NCI-H2029 (cell line): ENCODE measurements at places on chromosomes 12 and 14.

- DNase-seq = peak; percentile 86
Observed at GRCh38 chr14:20455355-20456300, 602 bp downstream of the APEX1 start.

DNA sequence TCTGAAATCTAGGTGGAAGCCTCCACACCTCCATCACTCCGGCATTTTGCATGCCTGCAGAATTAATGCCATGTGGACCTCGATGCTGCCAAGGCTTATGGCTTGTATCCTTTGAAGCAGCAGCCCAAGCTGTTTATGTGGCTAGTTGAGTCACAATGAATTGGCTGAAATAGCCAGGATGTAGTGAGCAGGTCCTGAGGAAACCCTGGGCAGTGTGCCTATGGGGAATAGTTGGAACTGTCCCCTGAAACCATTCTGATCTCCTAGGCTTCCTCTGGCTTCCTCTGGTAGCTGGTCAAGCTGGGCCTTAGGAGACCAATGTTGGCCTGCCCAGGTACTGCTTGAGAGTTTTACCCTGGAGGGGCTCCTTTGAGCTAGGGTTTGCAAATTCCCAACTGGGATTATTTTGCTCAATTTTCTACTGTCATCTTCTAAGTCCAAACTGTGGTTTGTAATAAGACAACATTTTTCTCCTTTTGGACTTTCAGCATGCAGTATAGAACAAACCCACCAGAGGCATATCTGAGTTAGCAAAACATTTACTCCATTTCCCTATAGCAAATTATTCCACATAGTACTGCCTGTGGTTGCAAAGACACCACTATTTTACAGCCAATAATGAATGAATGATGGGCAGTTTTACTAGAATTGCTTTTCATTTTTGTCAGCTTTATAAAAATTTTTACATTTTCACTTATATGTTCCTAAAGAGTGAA lies 85.1 kb upstream of the AMIGO2 start:
- DNase-seq = no peak

DNA sequence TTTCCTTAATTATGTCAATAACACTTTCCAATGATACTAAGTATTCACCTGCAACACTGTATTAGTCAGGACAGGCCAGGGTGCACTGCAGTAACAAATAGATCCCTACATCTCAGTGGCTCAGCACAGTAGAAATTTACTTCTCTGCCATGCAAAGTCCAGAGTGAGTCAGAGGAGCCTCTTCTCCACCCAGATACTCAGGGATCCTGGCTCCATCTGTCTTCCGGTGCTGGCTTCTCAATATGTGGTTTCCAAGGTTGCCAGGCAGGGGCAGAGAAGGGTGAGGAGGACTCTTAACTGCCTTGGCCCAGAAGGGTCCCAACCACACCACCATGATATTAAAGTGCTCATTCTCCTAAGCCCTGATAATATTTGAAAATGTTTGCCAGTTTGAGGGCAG lies 47.8 kb downstream of the ADGRD1 start:
- no peak for DNase-seq

DNA sequence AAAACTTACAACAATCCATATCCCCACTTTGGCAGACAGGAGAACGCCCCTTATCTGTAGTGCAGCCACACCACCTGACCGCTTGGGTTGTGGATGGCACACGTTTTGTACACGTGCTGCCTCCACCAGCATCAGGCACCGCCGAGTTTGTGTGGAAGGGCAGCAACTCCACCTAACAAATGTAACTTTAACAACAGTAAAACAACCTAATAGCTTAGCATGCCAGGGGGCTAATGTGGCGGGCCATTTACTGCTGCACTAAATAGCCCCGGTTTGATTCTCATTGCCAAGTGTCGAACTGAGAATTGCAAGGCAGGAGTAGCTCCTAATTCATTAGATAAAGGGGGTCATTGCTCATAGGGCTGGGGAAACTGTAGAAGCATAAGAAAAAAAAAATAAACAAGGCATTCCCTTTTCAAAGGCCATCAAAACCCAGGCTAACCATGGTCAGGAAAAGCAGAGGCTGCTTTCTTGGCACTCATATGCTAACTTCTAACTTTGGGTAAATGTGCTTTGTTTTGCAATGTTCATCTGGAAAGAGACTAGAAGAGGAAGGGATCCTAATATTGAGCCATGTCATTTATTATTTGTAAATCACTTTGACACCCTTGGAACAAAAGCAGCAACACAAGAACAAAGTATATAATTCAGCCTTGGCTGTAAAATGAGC lies 279.7 kb upstream of the SOX5 start:
- no peak for DNase-seq

GRCh38 chr12:126346087-126346486 lies 1280.9 kb downstream of the AACS start:
- no peak for DNase-seq

GRCh38 chr14:96092936-96093335 lies 53.8 kb downstream of the C14orf132 start:
- DNase-seq = no peak

DNA sequence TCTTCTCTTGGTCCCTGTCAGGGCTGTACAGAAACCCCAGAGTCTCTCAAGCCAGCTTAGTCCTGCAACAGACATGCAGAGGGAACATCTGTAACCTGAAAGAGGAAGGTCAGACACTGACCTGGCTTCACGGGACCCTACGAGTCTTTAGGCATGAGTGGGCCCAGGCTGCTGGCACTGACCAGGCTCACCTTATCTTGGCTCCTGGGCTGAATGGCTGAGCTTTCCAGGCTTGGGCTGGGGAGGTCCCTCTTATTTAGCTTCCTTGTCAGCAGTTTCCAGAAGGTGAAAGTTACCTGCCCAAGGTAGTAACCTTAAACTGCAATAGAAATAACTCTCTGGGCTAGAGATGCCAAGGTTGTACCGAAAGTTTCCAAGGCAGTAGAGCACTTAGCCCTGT lies 58.4 kb upstream of the FUT8 start:
- DNase-seq = no peak

DNA sequence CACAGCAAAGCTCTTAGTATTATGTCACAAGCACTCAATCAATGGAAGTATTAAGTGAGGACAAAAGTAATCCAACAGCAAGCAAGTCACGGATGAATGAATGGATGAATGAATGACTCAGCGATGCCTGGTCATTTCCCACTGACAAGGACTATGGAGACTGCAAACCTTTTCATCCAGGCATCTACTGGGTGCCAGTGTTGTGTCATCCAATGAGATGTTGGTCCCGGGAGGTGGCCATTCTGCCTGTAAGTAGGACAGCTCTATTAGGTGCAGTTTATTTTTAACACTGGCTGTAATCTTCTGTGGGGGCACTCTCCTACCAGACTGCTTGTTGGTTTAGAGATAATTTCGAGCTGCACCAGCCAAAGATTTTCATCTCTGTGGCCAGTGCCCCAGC lies 39.4 kb downstream of the STAB2 start:
- peak; percentile 46 for DNase-seq

- DNase-seq = no peak
Observed at GRCh38 chr14:85222341-85222740, 307.6 kb upstream of the FLRT2 start.

- no peak for DNase-seq
Observed at GRCh38 chr14:101234244-101234937, 326.9 kb upstream of the DIO3 start.

DNA sequence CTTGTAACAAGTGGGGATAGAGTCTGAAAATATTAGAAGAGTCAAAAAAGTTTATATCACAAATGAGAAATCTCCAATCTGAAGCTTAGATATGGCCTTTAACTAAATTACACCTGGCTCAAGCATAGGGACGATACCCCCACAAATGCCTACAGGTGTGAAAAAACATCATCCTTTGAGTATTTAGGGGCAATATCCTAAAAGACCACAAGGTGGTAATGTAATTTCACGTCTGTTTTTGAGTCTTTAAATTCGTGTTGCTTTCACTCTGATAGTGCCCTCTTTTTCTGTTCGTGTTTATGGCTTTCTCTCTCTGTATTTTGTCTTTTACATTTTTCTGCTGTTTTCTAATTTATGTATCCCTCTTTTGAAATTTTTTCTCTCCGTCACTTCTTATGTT lies 84.3 kb downstream of the ETNK1 start:
- DNase-seq = no peak

GRCh38 chr12:58844161-58844560 lies 76.1 kb downstream of the LRIG3 start:
- no peak for DNase-seq

DNA sequence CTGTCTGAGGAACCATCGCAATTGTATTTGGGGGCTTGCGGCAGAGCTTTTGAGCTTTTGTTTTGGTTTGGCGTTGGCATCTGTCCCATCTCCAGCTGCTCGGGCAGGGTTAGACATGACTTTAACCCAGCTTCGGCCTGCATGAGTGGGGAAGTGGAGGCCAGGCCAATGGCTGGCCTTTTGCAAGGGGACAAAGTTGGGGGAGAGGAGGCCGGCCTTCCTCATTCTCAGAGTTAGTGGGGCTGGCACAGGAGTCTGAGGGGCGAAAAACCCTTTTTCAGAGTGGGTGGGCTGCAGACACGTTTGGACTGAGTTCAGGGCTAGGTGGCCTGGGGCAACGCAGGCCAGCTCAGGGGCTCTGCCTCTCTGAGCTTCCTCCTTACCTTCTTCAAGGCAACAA lies 5.2 kb downstream of the KRT82 start:
- no peak for DNase-seq

- DNase-seq = no peak
Observed at GRCh38 chr12:99287136-99287535, 360.4 kb upstream of the GARIN6 start.

- DNase-seq = no peak
Observed at GRCh38 chr14:77243853-77244252, 27.2 kb downstream of the NGB start.

DNA sequence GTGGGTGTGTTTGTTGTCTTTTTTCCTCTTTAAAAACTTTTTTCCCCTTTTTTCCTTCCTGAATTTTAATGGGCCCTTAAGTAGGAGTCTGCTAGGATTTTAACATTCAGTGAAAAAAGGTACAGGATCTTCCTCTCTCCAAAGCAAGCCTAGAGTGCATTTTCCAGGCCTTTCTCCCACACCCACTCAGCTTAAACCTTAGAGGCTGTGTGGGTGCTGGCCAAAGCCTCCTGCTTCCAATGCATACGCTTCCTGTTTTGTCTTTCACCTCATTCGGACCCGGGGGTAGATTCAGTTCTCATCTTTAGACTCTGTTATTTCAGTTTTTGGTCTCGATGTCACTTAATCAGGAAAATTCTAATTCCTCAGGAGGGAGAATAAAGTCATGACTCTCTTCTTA lies 51.2 kb downstream of the TMEM30B start:
- DNase-seq = no peak

GRCh38 chr12:53622724-53623123 lies 3.5 kb downstream of the ATF7 start:
- no peak for DNase-seq

- DNase-seq = no peak
Observed at GRCh38 chr12:69569236-69569635, 16.0 kb upstream of the CCT2 start.

GRCh38 chr14:90545966-90546751 lies 149.3 kb downstream of the CALM1 start:
- no peak for DNase-seq

- no peak for DNase-seq
Observed at GRCh38 chr12:128531170-128531569, 264.2 kb downstream of the TMEM132C start.

GRCh38 chr12:120759591-120760348 lies 34.1 kb downstream of the ACADS start:
- DNase-seq = peak; percentile 93

DNA sequence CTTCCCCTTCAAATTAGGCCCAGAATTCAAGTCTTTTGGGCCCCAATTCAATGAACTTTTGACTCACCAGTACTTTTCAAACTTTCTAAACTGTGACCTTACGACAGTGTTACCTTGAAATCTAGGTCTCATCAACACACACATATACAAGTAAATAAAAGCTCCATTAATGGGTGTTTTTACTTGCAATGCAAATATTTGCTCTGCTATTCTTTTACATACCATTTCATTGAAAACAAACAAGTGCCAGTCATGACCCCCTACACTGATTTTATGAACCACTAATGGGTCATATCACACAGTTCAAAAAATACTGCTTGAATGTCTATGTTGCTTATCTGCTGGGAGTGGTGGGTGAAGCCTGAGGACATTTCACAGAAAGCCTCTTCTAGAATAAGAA lies 9.1 kb upstream of the NR1H4 start:
- no peak for DNase-seq

DNA sequence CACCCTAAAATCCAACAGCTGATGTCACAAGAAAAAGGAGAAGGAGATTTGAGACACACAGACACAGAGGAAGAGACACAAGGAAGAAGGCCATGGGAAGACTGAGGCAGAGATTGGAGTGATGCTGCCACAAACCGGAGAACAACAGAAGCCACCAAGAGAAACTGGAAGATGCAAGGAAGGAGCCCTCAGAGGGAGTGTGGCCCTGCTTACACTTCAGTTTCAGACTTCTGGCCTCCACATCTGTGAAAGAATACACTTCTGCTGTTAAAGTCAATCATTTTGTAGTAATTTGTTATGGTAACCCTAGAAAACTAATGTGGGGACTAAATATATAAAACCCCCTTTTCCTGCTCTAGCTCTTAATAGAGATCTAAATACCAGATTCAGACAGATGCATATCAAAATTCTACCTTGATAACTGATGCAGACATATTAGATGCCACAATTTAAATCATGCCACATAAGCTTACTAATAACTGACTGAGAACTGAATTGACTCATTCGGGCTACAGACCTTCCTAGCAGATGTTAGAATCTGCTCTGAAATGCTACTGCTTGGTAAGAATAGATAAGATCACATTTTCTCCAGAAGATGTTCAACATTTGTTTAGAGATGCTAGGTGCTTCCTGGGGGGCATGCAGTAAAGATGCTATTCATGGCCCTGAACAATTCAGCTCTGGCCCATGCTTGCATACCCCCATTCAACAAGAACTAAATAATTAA lies 113.1 kb upstream of the CCND2 start:
- DNase-seq = no peak

GRCh38 chr12:74111688-74112360 lies 425.8 kb upstream of the ATXN7L3B start:
- no peak for DNase-seq

GRCh38 chr12:22248121-22248520 lies 86.4 kb downstream of the ST8SIA1 start:
- DNase-seq = no peak

DNA sequence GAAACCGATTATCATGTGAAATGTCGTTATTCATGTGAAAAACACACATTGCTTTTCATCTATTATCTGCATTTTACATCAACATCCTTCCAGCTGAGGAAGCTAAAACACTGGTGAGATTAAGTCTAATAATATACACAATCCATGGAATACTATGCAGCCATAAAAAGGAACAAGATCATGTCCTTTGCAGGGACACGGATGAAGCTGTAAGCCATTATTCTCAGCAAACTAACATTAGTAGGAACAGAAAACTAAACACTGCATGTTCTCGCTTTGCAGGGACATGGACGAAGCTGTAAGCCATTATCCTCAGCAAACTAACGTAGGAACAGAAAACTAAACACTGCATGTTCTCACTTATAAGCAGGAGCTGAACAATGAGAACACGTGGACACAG lies 18.3 kb downstream of the KICS2 start:
- no peak for DNase-seq
